AG09319 (cell line): ENCODE measurements at places on chromosomes 1 and 21.
A peak's percentile ranks its signal among the peaks of the same experiment; 100 is the strongest.

- no peak for DNase-seq
Measured at GRCh38 chr21:17191346-17191993, 321.4 kb upstream of the CXADR start.

DNA sequence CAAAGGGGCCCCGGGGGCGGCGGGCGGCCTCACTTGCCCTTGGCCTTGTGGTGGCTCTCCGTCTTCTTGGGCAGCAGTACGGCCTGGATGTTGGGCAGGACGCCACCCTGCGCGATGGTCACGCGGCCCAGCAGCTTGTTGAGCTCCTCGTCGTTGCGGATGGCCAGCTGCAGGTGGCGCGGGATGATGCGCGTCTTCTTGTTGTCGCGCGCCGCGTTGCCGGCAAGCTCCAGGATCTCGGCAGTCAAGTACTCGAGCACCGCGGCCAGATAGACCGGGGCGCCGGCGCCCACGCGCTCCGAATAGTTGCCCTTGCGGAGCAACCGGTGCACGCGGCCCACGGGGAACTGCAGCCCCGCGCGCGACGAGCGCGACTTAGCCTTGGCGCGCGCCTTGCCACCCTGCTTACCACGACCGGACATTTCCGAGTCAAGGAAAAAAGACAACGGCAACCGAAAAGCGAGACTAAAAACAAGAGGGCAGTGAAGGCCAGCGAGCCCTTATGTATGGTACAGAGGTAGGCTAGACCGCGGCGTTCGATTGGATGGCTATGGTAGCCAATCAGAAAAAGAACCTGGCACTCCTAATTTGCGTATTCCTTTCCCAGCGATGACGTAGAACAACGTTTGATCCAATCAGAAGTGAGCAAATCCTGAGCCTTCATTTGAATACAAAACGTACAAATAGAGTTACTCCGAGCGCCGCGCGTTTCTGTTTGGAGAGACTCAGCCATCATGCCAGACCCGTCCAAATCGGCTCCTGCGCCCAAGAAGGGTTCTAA, 29.6 kb upstream of the RNF187 start:
- DNase-seq, result peak; percentile 96

DNA sequence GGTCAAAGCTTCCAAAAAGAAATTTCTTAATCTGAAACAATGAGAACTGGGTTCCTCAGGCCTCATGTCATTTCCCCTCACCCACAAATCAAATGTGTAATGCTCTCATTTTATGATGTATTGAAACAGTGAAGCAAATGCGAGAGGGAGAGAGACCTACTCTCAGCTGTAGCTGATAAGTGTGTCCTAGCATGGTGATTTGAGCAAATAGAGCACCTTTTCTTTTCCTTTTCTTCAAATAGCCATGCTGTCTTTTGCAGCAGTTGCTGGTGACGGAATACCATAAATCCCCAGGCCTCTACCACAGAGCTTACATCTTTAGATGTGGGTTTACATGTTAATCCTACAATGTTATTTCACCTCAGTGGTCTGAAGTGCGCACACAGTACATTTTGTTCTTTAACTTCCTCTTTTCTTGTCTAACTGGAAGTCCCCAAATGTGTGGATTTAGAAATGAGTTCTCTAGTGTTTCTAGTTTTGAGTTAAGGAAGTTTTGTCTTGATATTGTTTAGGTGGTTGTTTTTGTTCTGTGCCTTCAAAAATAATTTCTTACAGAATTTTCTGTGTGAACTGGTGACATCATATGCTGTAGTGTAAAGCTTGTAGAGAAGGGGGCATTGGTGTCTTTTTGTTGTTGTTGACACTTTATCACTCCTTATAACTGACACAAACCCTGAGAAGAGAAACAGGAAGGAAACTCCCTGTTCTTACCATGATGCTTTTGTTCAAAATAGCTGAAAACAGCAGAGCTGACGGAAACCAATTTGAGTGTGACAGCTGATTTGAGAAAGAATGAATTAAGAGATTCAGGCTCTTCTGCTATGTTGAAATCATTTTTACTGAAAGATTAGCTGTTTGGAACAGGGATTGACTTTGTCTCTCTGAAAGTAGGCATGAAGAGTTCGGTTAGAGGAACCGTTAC, 12.2 kb downstream of the SMAP2 start:
- DNase-seq, result no peak

GRCh38 chr21:33315946-33316710, 8.6 kb upstream of the IFNAR1 start:
- no peak for DNase-seq

DNA sequence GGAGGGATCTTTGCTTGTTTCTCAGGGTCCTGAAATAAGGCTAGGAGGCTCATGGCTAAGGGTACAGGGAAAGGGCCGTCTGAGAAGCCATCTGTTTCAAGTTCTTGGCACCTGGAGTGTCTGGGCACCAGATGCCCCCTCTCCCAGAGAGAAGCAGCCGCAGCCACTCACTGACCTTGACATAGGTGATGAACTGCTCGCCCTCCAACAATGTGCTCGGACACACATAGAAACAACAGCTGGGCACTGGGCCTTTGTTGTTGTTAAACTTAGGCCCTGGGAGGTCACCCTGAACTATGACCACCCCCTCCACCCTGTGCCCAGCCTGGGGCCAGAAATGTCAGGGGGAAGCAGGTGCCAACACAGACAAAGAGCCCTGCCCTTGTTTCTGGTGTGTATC, 9.2 kb upstream of the TNNI1 start:
- DNase-seq, result no peak

GRCh38 chr1:37448691-37449417, 25.5 kb upstream of the ZC3H12A start:
- DNase-seq, result no peak

GRCh38 chr1:44084998-44085675, 33.5 kb upstream of the KLF17 start:
- DNase-seq, result peak; percentile 25

DNA sequence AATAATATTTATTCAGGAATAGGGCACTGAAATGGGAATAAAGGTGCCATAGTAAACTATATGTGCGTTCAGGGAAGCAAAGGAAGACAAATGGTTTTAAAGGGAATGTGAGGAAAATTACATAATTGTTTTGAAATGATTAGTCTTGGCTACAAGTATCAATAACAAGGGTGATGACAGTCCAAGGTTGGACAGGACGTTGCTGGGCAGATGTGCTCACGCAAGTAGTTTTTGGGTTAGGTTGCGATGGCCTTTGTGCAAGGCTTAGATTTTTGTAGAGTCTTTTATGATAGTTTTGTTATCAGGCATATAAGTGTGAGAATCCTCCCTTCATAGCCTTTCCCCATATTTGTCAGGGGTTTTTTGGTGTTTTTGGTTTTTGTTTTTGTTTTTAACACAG, 57.0 kb downstream of the SPATA6 start:
- no peak for DNase-seq

GRCh38 chr1:218444588-218444987, 99.5 kb downstream of the TGFB2 start:
- no peak for DNase-seq

DNA sequence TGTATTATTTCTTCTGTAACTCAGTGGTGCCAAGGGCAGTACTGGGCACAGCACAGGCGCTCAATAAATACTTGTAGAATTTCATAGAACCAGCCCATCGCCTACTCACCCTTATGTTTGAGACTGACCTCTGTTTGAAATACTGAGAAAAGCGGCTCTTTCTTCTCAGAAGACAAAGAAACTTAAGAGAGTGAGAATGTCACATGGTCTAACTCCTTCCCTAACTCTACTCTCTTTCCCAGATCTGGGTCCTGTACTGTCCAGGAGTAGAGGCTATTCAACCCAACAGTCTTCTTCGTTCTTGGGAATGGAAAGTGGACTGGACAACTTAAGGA, 4.2 kb downstream of the IGSF8 start:
- DNase-seq, result no peak

- no peak for DNase-seq
Measured at GRCh38 chr1:111959436-111959835, 30.0 kb downstream of the KCND3 start.
